Thoracic aorta (tissue), 2 donors: ENCODE measurements at places on chromosomes 12 and 14.

DNA sequence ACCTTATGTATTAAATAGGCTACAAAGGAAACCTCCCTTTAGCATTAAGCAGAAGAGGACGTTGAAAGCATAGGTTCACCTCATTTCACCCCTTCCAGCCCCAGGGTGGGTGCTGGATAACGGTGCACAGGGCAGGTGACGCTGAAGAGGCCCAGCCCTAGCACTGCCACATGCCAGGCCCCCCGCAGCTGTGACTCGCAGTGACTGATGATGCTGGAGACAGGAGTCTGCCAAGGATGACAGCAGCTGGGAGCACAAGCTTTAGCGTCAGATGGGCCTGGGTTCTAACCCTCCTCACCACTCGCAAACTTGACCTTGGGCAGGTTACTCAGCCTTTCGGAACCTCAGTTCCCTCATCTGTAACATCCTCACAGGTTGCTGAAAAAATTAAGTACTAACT, 76.7 kb downstream of the TBK1 start:
- DNase-seq, result no peak

- DNase-seq, result peak; percentile 0
Measured at GRCh38 chr14:105866841-105867321, 340.5 kb downstream of the TMEM121 start.

- no peak for DNase-seq
Measured at GRCh38 chr14:22976620-22977433, 5.5 kb downstream of the AJUBA start.

- DNase-seq, result no peak
Measured at GRCh38 chr12:52212701-52213563, 20.1 kb upstream of the KRT7 start.

DNA sequence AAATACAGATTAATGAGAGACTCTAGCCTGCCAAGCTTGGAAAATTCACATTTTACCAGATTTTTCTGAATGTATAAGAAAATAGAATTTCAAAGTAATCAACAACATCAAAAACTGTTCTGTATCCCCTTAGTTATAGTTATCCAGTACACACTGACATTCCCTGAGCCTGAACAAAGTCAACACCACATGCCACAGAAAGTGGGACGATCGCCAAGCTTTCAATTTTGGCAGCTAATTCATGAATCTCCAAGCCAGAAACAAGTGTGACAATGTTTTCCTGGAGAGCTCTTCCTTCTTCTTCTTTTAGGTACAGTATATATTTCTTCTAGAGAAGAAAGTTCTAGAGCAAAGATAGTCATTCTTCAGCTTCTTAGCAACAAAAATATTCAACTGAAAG, 290.2 kb downstream of the PRKD1 start:
- no peak for DNase-seq

DNA sequence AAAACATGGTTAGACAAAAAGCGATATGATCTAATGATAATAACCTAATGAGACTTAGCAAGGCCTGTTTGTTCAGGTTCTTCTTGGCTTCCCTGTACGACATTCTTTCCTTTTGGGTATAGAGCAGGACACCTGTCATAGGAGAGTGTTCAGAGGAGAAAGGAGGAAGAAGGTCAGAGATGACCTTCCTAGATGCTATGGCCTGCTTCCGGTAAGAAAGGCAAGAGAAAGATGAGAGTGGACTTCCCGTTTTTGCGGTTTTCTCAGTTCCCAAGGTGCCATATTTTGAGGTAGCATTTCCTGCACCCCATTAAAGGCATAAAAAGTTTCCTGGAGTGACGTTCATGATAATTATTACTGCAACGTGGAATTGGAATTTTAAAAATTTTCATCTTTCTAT, 8.7 kb downstream of the CLEC4E start:
- DNase-seq, result no peak

DNA sequence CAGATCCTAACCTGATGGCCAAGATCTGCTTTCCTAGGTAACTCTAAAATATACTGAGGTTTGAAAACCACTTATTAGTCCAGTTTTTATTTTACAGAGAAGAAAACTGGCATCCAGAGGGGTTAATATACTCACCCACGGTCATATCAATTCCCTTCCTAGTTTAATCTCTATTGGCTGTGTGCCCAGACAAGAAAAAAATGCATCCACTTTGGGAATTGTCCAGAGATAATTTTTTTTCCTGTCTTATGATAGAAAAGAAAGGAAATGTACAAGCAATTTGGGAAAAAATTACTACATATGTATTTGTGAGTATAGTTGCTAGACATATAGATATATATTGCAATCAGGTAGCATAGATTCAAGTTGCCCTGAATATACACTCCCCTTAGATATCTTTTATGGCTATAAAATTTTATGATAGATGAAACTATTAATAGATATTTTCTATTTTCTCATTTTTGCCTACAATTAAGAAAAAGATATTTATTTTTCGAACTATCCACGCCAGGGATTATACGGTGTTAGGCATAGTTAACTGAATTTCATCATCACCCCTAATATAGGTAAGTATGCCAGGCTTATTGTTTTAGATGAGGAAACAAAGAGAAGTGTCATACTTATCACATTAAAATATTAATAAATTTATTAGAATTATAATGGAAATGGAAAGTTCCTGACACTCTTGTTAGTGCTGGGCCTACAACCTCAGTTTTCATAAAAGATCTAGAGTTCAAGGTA, 100.5 kb upstream of the SLC38A2 start:
- no peak for DNase-seq
